Astrocyte (in vitro differentiated cells and primary cell): ENCODE measurements at places on chromosomes 1 and 21. TPM values are rescaled to one million over a fixed set of nuclear protein-coding genes. Genes with fewer than 3 reads are reported as not detected.

Gene HSD3B1
- 0.61 and 2.8 TPM in 2 replicates for total RNA-seq

Gene LCE5A
- total RNA-seq = not detected in 2 replicates

Gene C1orf198
- 102 and 107 TPM in 2 replicates for total RNA-seq

Gene TMEM240
- 7.0 and 9.0 TPM in 2 replicates for total RNA-seq

Gene EVA1B
- total RNA-seq = 57.3 and 63.0 TPM in 2 replicates

Gene PLPPR4
- total RNA-seq = 0.07 TPM in 2 replicates

Gene GBP7
- not detected in 2 replicates for total RNA-seq

DNA sequence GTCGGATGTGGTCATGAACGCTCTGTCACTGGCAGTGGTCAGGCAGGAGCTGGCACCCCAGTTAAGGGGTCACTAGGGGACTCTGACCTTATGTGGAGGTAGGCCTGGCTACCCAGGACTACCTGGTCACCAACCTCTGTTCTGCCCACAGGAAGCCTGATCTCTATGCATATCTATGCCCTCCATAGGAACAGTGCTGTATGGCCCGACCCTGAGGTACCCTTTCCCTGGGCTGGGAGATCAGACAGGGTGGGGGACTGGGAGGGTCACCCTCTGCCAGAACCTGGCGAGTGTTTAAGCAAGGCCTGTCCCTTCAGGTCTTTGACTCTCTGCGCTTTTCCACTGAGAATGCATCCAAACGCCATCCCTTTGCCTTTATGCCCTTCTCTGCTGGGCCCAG is 19.0 kb downstream of the CYP4B1 start:
- DNase-seq = no peak

GRCh38 chr1:155882235-155882634 is 22.9 kb downstream of the SYT11 start:
- no peak for DNase-seq

DNA sequence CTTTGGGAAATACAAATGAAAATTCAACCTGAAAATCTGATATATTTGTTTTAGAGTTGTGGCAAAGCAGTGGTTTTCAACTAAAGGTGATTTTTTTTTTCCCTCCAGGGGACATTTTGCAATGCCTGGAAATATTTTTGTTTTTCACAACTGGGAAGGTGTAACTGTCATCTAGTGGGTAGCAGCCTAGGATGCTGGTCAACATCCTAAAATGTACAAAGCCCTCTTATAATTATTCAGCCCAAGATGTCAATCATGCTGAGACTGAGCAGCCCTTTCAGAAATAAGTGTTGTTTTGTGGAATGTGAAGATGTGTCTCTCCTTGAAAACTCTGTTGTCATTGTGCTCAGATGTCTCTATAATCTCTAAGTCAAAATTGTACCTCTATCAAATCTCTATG is 95.2 kb upstream of the NCAM2 start:
- no peak for DNase-seq

DNA sequence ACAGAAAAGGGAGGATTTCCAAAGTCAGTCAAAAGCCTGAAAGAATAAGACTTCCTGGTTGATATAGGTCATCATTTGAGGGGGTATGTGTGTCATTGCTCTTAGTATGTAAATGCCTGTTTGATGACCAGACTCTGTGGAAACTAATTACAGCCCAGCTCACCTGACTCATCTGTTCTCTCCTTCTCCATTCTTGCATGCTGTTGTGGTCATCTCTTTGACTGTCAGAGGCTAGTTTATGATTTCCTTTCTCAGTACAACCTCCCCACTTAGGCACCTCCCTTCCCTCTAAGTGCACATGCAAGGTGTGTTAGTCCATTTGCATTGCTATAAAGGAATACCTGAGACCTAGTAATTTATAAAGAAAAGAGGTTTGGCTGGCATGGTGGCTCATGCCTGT is 2.4 kb upstream of the C1orf116 start:
- DNase-seq = peak; percentile 74

DNA sequence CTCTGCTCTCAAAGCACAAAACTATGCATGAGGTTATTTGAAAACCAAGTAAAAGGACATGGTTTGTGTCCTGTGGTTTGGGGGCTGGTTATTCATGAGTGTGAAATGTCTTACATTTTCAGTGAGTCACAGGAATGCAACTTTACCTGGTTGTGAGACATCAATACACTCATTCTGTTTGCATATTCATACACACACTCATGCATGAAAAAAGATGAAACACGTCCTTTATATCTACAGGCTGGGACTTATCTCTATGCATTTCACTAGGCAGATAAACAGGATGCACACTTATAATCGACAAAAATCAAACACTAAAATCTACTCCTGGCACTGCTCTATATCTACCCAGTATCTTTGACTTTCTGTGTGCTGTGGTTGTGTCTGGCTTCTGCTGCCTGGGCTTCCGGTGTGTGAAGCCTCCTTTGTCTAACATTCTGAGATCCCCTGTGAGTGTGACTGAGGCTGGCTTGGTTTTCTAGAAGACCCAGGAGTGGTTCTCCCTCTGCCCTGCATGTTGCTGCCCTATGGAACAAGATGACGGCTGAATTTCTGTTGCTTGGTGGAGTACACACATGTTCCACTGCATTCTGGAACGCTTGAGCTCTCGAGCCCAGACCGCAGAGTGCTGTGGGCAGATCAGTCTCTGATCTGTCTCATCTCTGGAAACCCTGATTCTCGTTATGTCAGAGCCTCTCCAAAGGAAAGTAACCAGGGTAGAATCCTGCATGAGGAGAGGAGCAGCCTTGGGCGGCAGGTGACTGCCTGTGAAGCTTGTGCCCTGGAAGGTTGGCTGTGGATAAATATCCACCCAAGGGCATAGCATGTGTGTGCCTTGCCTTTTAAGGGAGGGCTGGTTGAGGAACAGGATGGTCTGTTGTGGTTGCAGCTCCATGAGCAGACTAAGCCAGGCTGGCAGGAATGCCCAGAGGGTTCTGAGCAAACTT is 19.7 kb upstream of the FASLG start:
- DNase-seq = peak; percentile 100

GRCh38 chr1:22662318-22662717 is 9.3 kb downstream of the C1QB start:
- no peak for DNase-seq

DNA sequence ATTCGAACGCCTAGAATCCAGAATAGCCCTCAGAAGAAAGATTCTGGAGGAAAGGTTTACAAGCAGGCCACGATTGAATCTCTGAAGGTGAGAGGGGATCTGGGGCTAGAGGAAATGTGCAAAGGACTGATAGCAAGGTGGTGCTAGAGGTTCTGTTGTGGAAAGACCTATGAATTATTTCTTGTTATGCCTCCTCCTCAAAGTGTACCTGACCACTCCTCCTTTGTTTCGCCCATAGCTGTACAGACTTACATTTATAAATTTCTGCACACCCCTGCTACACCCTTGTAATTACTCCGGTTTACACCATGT is 986 bp downstream of the TCEANC2 start:
- no peak for DNase-seq

DNA sequence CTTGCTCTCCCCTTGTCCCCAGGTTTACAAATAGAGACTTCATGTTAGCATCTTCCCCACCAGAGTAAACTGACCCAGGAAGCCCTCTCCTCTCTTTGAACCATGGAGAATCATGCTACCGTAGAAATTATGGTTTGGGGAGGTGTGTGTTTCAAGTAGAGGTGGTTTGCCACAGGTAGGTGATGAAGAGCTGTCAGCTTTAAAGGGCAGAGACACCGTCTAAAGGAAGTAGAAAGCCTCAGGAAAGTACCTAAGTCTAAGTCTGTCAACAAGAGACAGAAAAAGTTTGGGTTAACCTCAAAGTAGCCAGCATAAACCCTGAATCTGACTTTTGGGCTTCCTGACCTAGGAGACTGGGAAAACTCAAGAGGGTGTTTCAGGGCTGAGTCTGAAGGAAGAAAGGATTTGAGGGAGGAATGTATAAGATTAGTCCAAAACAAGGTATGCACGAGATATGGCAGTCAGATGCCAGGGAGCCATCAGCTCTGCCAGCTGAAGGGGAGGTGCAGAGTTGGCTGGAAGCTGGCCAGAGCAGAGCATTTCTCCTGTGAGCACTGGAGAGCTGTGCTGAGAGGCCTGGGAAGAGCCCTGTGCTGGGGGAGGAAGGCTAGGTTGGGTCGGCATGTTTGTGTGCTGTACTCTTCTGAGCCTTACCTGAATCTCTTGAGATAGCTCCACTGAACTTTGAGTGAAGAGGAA is 14.3 kb downstream of the ADAMTSL4 start:
- no peak for DNase-seq

DNA sequence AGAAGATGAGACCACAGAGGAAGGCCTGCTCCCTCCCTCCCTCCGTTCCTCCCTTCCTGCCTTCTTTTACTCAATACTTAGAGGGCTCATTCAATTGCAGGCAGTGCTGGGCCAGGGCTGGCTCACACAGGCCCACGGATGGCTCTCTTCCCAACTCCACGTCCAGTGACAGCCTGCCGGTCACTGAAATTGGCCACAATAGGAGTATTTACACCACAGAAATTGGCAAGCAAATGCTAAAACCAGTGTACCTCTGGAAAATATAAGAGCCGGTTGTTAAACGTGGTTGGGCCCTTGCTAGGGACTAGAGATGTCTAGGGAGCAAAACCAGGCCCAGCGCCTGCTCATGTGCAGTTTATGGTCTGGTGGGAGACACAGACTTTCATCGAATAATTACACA is 72.4 kb upstream of the TMEM51 start:
- no peak for DNase-seq

GRCh38 chr1:205074084-205074483 is 10.2 kb downstream of the TMEM81 start:
- DNase-seq = no peak

GRCh38 chr21:31905503-31906451 is 33.0 kb downstream of the HUNK start:
- peak; percentile 59 for DNase-seq

- DNase-seq = no peak
These were observed 75.1 kb downstream of the UCHL5 start for GRCh38 chr1:192984080-192984479.

DNA sequence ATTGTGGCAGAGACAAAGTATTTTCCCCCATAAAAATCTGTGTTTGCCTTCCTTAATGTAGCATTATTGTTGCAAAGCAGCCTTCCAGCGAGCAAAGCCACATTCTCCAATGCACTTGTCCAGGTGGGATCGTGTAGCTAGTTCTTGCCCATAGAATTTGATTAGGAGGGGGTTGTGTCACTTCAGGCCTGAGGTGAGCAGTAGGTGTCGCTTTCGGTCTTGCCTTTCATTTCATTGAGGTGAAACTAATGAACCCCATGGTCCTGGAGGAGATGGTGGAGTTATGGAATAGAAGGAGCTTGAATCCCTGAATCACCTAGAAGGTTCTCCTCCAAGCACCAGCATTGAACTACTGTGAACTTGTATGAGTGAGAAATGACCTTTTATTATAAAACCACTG is 318.9 kb upstream of the PBX1 start:
- DNase-seq = no peak

DNA sequence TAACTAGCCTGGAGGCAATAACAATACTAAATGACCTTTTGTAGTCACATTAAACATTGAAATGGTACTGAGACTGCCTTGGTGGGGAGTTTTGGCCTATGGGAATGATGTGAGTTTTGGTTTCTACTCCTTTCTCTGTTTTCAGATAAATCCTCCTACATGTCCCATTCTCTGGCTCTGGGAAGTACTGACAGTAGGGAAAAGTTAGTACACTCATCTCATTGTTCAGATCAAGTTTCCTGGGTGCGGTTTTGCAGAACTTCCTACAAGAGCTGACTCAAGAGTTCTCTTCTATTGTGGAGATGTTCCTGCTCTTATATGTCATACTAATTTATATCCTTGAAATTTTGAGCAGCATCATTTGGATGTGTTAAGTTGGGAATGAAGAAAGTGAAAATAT is 74.2 kb upstream of the MACF1 start:
- DNase-seq = peak; percentile 97

DNA sequence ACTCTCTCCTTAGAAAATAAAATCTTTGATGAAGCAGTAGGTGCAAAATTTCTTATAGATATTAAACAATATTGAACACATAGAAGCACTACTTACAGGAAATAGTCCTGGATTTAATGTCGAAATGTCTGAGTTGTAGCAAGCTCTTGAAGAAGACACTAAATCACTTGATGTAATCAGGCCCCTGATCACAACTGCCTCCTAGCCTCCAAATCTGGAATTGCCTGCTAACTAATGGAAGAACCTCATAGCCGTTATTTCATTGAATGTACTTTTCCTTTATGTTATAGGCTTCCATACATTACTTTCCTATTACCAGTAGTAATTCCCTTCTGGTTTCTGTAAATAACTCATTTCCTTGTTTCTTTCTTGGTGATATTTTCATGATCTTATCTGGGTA is 675.7 kb upstream of the CHRM3 start:
- DNase-seq = no peak

DNA sequence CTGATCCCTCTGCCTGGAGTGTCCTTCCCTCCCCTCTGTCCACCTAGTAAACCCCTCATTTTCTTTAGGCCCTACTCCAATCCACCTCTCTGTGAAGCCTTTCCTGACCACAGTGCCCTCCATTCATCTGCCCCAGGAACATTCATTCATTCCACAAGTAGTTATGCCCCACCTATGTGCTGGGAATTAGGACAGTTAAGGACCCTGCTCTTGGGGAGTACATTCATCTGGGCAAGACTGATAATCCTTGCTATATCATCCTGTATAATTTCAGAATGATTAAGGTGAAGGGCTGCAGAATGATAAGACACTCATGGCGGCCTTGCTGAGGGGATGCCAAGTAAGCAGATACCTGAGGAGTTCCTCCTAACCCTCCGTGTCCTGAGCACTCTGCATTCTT is 10.3 kb upstream of the FAM20B start:
- DNase-seq = no peak

DNA sequence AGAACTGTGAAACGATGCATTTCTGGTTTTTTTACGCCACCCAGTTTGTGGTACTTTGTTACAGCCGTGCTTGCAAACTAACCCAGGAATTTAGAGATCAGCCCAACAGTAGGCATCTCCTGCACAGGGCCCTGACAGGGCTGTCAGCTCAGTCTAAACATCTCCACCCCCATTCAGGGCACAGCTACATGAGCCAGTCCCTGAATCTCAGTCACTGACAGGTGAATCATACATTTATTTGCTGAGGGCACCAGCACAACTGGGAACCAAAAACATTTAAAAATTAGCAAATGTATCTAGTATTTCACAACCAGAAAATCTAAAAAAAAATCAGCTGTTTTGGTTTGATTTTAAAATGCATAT is 30.7 kb downstream of the PRDX6 start:
- DNase-seq = no peak

- DNase-seq = no peak
These were observed 69.4 kb downstream of the PLPP3 start for GRCh38 chr1:56509713-56510641.

DNA sequence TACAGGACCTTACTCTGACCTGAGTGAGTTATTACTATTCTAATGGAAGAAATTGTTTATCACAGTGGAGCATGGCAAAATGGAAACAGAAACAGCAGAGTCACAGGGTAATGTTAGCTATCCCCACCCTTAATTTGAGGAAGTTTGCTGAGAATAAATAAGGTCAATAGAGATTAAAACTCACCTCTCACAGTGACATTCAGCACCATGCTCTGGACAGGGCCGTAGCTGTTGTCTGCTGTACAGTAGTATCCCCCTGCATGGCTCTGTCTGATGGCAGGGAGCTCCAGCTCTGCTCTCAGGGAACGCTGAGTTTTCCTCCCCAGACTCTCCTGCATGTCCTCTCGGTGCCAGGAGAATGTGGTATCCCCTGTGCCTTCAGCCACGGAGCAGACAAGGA is 11.9 kb downstream of the FCRL4 start:
- DNase-seq = no peak

- DNase-seq = no peak
These were observed 517 bp downstream of the IPO13 start for GRCh38 chr1:43947061-43947873.

- DNase-seq = peak; percentile 47
These were observed 10.5 kb downstream of the ZMYM4 start for GRCh38 chr1:35278886-35279554.
